ENCODE measurements at places on chromosomes 11 and 22. TPM values are rescaled to one million over a fixed set of nuclear protein-coding genes. Genes with fewer than 3 reads are reported as not detected.

The SCGB2A2 gene
- not detected for total RNA-seq

The NXPE2 gene
- total RNA-seq = not detected

The KREMEN1 gene
- total RNA-seq = 1.1 TPM

The C11orf42 gene
- total RNA-seq = not detected

The KCTD14 gene
- total RNA-seq = 1.1 TPM

The SYT9 gene
- total RNA-seq = 0.22 TPM

The FOLR2 gene
- not detected for total RNA-seq

The CLDN5 gene
- total RNA-seq = 542 TPM

The ISX gene
- total RNA-seq = not detected

The SF3B2 gene
- total RNA-seq = 175 TPM

The KLHL22 gene
- 10.5 TPM for total RNA-seq

The NAALAD2 gene
- total RNA-seq = 0.66 TPM

The OR56A1 gene
- not detected for total RNA-seq

The SUSD2 gene
- total RNA-seq = 0.13 TPM

The ROM1 gene
- 3.7 TPM for total RNA-seq

The IL17REL gene
- total RNA-seq = 0.22 TPM

The TRIM49 gene
- not detected for total RNA-seq

The NCR3LG1 gene
- total RNA-seq = 25.0 TPM

The ABTB2 gene
- 0.27 TPM for total RNA-seq

The OR8H1 gene
- total RNA-seq = not detected

The PATE4 gene
- total RNA-seq = not detected

The KIAA1671 gene
- total RNA-seq = 63.3 TPM

The OR8G1 gene
- not detected for total RNA-seq

The BID gene
- 33.5 TPM for total RNA-seq

The CD248 gene
- not detected for total RNA-seq

The MMP1 gene
- total RNA-seq = 2,491 TPM

The LMO1 gene
- total RNA-seq = 0.40 TPM

The MUC6 gene
- total RNA-seq = not detected

The NECTIN1 gene
- 12.4 TPM for total RNA-seq

The RAB3IL1 gene
- 1.0 TPM for total RNA-seq

The OR10G4 gene
- total RNA-seq = 0.13 TPM

The EIF4ENIF1 gene
- 14.9 TPM for total RNA-seq

The APOBEC3A gene
- total RNA-seq = not detected

The FOLR3 gene
- total RNA-seq = not detected

The TRPM5 gene
- total RNA-seq = not detected

The JAML gene
- 0.07 TPM for total RNA-seq

The JOSD1 gene
- total RNA-seq = 79.0 TPM

The DEUP1 gene
- not detected for total RNA-seq

The CD3D gene
- total RNA-seq = not detected

The TXNRD2 gene
- 44.1 TPM for total RNA-seq

Data from thoracic aorta endothelial cell (primary cell).